ENCODE measurements at places on chromosomes 6 and 20.

- no peak for DNase-seq
These were observed 657 bp downstream of the EMILIN3 start for GRCh38 chr20:41365777-41366545.

DNA sequence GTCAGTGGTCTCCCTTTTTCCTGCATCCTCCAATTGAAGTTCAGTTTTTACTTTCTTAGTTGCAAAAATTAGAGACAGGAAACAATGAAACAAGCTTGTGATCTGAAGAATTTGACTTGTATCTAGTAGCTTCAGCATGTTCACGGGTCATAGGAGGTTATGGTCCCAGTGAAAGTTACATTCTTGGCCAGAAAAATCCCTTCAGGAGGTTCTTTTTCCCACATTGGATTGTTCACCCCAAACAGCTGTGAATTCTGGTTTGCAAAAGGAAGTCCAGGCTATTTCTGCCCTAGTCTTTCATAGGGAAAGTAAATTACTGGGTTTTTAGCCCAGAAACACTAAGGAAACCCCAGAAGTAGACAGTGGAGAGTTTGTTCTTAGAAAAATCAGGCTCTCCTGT, 8.1 kb downstream of the ANKS1A start:
- no peak for DNase-seq

DNA sequence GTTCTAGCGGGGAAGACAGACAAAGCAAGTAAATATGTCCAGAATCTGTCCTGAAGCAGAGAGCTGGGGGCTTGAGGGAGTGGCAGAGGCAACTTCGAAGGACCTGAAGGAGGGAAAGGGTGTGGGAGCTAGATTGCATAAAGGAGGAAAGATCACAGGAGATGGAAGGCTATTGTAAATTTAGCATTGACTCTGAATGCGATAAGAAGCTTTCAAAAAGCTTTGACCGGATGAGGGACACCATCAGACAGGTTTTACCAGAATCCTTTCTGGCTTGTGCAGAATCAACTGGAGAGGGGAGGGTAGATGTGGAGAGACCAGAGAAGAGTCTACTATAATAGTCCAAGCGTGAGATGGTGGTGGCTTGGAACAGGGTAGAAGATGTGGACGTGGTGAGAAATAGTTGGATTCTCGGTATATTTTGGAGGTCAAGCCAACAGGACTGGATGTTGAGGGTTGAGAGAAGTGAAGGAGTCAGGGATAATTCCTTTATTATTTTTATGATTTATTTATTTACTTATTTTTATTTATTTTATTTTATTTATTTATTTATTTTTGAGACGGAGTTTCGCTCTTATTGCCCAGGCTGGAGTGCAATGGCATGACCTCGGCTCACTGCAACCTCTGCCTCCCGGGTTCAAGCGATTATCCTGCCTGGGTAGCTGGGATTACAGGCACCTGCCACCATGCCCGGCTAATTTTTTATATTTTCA, 19.9 kb upstream of the RIPOR3 start:
- no peak for DNase-seq

GRCh38 chr6:34524499-34524898, 31.6 kb downstream of the SPDEF start:
- DNase-seq: no peak

DNA sequence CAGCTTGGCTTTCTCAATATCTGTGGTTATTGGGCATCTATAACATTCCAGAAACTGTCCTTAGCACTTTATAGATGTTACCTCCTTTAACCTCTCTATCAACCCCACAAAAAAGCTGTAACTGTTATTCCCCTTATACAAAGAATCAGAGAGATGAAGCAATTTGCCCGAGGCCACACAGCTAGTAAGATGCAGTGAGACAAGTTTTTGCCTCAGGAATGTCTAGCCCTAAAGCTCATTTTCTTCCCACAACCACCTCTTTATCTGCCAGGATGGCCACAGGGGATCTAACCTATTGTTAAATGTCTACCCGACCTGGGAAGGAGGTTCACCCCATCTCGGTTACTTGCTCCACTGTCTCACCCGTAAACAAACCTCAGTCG, 31.9 kb upstream of the TCP11 start:
- DNase-seq: no peak

DNA sequence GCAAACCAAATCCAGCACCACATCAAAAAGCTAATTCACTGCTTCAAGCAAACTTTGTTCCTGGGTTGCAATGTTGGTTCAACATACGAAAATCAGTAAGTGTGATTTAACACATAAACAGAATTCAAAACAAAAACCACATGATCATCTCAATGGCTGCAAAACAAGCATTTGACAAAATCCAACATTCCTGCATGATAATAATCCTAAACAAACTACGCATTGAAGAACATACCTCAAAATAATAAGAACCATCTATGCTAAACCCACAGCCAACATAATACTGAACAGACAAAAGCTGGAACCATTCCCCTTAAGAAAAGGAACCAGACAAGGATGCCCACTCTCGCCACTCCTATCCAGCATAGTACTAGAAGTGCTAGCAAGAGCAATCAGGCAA, 49.9 kb downstream of the RNGTT start:
- DNase-seq: no peak

- DNase-seq: no peak
These were observed 18.2 kb upstream of the ECI2 start for GRCh38 chr6:4153514-4153985.

- DNase-seq: no peak
These were observed 54.4 kb downstream of the SNRNP48 start for GRCh38 chr6:7644417-7644816.

DNA sequence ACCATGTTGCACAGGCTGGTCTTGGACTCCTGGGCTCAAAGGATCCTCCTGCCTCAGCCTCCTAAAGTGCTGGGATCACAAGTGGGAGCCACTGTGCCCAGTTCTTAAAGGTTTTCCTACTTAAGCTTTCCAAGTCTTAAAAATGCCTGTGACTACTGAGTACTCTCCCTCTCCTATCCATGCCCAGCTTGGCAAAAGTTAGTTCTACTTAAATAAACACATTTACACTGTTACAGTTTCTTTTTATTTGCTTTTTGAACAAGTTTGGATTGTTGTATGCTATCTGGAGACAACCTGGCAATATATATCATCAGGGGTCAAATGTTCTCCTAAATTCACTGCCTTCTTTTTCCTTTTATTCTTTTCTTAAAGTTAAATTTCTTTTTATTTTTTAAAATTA, 61.0 kb upstream of the GCM1 start:
- DNase-seq: no peak

DNA sequence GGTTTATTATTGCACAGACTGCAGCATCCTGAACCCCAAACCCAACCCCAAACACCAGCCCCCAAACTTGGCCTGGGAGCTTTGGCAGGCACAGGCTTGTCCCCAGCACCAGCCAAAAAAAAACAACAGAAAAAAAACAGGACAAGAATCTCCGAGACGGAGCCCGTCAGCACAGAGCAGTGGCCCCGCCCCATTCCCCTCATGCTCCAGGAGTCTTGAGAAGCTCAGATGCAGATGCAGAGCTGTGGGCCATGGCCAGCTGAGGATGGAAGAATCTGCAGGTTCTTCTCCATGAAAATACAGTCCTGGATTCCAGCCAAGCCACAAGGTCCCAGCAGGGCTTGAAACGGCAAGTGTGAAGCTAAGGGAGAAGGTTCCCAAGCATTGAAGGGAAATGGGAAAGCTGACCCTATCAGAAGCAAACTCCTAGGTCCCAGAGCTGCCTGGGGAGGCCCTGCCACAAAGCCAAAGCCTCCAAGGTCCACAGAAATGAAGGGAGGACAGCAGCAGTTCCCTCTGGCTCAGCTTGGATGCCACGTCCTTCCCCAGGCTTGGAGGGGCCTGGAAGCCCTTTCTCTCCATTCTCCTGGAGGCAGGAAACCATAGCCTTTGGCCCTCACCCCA, 75.2 kb downstream of the JPH2 start:
- no peak for DNase-seq

- no peak for DNase-seq
These were observed 11.3 kb downstream of the RAMACL start for GRCh38 chr6:166575205-166575604.

DNA sequence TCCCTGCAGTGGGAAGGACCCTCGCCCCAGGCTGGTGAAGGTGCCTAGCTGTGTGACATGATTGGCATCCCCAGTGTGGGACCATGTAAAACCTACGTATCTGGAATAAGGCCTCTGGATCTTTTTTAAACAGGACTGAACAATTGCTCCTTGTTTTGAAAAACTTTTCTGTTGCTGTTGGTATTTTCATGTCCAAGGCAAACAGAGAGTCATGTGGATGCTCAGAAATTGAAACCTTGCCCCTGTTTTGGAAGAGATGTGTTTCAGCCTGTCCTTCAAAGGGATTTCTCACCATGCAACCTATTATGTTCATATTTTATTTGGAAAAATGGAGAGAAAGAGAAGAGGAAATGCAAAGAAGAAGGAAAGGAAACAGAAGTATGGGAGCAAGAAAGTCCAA, 362.3 kb downstream of the PKHD1 start:
- DNase-seq: no peak

GRCh38 chr6:169800668-169801395, 49.4 kb downstream of the ERMARD start:
- no peak for DNase-seq

- DNase-seq: no peak
These were observed 14.9 kb downstream of the KCNQ5 start for GRCh38 chr6:72636786-72637185.

GRCh38 chr6:47126647-47127391, 84.7 kb upstream of the ADGRF1 start:
- DNase-seq: no peak

DNA sequence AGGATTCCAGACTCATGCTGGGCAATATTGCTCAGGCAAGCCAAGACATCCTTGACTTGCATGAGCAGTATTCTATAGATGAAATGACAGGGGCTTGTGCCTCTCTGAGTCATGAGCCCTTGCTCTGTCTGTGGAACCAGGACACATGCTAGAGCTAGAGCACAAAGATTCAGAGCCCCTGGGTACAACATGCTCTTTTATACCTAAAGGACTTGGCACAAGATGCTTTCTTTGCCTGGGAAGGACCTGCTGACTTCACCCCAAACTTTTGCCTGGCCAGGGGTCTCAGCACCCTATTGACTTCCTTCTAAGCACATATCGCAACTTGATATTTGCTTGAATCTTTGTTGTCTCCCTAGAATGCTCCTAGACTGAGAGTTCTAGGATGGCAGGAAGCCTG, 27.4 kb downstream of the TGM6 start:
- no peak for DNase-seq

GRCh38 chr6:17865243-17865642, 122.2 kb downstream of the KIF13A start:
- no peak for DNase-seq

GRCh38 chr20:40416274-40416673, 272.8 kb downstream of the MAFB start:
- DNase-seq: no peak

DNA sequence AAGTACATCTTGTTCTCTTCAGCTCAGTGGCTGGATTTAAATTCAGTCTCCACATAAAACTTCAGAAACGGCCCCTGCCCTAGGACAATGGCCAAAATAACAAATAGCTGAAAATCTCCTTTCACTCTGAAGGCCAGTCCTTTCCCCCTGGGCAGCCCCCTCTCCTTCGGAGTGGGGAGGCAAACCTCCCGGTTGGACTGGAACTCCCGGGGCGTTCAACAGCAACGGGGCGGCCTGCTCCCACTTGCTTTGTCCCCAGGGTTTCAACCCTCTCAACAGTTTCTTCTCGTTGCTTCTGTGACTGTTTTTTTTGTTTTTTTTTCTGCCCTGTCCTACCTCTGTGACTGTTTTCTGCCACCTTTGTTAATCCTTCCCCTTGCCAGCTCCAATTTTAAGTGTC, 102.6 kb upstream of the DUSP22 start:
- DNase-seq: no peak

DNA sequence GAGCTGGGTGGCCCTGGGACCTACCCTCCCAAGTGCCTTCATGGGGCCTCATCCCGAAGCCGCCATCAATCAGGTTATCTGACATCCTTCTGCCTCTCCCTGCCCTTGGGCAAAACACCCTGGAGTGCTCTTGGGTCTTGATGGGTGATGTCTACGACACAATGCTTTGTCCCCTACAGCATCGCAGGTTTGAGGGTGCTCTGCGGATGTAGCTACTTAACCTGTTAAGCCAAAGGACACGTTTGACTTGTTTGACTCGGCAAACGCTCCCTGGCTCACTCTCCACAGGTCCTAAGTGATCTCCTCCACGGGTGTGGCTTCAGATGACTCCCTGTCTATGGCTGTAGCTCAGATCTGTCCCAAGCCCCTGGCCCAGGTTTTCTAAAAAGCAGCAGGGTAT, 35.6 kb downstream of the TBC1D7 start:
- DNase-seq: no peak

- no peak for DNase-seq
These were observed 1.4 kb upstream of the SCRT2 start for GRCh38 chr20:676967-677366.

- DNase-seq: no peak
These were observed 78.0 kb upstream of the FOXQ1 start for GRCh38 chr6:1233924-1234323.

DNA sequence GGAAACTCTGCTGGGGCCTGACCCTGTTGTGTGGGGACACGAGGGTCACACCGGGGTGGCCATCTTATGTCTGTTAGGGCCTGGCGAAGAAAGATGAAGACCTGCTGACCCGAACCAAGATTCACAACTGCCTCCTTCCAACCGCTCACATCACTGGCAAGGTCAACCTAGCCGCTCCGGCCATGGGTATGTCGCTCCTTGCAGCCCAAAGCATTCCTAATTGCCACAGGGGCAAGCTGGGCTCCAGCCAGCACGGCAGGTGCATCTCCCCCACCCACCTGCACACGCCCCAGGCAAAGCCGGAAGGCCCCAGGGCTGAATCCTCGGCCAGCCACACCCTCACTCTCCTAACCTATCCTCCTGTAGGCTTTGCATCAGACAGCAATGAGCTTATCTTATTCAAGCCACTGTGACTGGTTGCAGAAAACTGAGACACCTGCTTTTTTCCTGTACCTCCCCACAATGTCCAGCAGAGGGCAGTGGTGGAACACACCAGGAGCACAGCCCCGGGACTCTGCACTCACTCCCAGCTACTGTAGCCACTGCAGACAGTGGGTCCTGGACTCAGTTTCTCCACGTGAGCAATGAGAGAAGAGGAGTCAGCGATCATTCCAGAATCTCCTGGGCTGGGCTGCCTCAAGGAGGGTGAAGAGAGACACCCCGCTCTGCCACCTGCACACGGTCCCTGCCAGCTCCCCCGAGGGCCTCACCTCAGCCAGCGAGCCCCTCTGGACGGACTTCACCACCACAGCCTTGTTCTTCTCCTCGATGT, 170.2 kb downstream of the PREX1 start:
- peak; percentile 19 for DNase-seq

DNA sequence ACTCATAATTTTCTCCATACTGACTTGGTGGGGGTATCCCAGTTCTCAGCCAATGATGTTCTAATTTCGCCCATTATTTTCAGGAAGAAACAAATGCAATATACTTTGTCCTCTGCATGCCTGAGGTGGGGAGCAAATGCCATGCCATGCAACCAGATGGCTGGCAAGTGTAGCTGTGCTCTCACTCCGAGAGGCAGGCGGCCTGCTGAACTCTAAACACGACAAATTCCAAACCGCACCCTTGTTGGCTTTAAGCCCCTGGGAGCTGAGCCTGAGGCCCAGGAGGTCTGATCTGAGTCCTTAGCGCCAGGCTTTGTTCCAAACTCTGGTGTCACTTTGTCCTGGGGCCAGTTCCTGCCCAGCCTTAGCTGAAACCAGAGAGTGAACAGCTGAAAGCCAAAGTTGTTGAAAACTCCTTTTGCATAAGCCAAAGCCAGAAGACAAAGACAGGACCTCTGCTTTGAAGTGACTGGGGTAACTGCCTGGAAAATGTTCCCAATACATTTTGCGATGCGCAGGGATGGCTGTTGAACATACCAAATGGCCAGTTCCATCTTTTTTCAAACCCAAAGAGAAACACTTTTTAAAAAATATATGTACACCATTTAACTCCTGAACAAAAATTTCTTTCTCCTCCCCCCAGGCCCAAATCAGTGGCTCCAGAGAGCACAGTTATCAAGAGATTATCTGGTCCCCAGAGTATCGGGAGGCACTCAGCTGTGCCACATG, 46.2 kb downstream of the TTI1 start:
- no peak for DNase-seq
